ENCODE measurements at places on chromosomes 12 and 14.

DNA sequence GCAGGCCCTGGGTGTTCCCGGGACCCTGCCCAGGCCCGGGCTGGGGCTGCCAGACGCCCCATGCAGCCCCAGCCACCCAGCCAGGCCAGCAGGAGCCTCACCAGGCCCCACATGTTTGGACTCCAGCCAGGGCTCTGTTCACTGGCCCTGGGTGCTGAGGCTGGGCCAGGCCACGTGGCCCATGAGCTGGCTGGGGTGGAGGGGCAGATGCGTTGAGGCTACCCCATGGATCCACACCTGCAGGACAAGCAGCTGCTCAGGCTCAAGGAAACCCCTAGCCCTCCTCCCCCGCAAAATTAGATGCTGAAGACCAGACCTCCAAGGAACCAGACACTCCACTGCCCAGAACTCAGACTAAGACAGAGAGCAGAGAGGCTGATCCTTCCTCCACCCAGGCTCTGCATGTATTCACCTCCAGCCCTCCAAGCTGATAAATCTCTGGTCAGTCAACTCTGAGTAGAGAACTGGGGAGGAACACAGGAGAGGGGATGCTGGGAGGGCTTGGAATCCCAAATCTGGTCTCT is 1.6 kb downstream of the CDH24 start:
- no peak for DNase-seq

- no peak for DNase-seq
Observed at GRCh38 chr12:93552427-93552826, 20.0 kb upstream of the SOCS2 start.

GRCh38 chr12:124512667-124513296 is 54.6 kb downstream of the NCOR2 start:
- peak; percentile 69 for DNase-seq

- no peak for DNase-seq
Observed at GRCh38 chr12:44433659-44434058, 442.5 kb downstream of the NELL2 start.

- no peak for DNase-seq
Observed at GRCh38 chr12:88546853-88547252, 33.4 kb downstream of the KITLG start.

- DNase-seq: no peak
Observed at GRCh38 chr14:50082308-50082742, 34.0 kb downstream of the VCPKMT start.

DNA sequence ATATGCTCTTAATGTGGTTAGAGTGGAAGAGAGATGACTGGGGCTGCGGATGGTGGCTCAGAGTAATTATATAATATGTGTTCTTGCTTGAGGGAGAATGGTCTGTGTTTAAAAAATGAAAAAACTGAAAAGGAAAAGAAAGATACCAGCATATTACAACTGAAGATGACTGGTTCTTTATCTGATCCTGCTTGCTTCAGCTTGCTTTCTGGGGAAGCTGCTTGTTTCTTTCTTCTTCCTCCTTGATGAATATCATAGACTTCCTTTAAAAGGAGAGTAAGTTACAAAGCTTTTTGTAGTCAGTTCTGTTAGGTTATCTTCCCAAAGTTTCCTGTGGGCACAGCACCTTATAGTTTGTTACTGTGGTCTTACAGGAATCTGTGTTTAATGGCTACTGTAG is 210.9 kb downstream of the ERC1 start:
- DNase-seq: no peak

DNA sequence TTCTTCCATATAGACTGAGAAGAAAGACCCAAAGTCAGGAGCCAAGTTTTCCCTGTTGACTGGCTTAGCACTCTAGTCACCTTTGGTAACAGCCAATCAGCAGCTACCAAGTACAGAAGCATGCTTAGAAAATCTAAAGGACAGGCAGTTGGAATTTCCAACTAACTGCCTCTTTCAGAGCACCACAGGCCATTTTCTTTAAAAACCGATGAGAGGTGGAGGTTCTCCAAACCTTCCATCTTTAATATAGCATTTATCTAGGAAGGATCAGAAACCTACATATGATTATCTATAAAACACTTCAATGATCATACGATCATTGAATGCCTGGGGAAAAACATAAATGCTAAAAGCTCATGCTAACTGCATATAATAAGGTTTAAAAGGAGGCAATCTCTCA is at the start of gene CATSPERB:
TSS of gene CATSPERB (minus strand) at position 101 of the 400 bp plus-strand sequence. CDS start 2,607 bp downstream, outside the sequence.
- no peak for DNase-seq

- no peak for DNase-seq
Observed at GRCh38 chr12:124534776-124535740, 32.4 kb downstream of the NCOR2 start.

DNA sequence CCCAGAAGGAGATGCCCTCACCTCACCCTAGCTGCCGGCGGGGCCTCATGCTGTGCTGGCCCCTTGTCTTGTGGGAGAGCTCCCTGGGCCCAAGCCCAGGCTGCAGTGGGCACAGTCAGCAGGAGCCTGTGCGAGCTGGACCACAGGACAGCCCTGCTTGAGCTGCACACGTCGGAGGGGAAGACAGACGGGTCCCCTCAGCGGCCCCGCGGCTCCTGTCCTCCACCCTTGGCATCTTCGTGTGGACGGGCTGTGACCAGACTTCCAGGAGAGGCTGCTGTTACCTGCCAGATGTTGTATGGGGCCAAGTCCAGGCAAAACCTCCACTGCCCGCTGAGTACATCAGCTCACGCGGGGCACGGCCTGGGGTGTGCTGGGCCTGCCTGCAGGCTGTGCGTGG is 9.4 kb upstream of the TEX22 start:
- DNase-seq: no peak

DNA sequence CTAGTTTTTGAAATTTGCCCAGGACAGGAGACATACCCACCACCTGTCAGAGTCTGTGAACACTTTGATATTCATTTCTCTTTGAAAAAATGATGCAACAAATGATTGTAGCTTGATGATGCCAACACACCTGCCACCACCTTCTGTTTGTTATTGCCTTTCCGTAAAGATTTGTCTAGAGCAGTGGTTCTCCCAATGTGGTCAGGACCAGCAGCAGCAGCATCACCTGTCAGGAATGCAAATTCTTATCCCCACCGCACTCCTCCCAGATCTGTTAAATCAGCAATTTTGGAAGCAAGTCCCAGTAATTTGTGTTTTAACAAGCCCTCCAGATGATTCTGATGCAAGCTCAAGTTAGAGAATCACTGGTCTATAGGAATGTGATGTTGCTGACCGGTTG is 9.9 kb downstream of the CCDC175 start:
- no peak for DNase-seq

DNA sequence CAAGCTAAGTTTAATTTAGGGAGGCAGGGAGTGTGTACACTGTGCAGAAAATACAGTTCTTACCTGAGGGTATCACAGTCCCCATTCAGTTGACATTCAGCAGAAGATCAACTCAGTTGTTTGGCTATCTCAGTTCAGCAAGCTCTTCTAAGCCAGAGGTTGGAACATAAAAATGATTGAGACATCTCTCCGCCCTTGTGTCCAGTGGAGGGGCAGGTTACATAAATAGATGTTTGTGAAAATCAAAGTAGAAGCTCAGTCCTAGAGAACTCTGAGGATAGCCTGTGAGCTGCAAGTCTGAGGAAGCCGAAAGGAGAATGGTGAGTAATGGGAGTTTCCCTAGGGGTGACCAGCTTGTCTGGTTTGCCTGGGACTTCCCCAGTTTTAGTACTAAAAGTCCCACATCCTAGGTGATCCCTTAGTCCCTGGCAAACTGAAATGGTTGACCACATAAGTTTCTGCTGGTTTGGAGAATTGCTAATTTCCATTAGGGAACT is 251.4 kb upstream of the ATP2B1 start:
- DNase-seq: no peak

GRCh38 chr12:19148860-19149259 is 19.3 kb downstream of the PLEKHA5 start:
- DNase-seq: no peak

GRCh38 chr14:80845856-80846255 is 95.7 kb downstream of the CEP128 start:
- DNase-seq: no peak

GRCh38 chr12:43578782-43579181 is 26.8 kb upstream of the ADAMTS20 start:
- DNase-seq: no peak

GRCh38 chr14:73146111-73146510 is 9.8 kb downstream of the PSEN1 start:
- no peak for DNase-seq

- no peak for DNase-seq
Observed at GRCh38 chr12:104825408-104825807, 132.7 kb downstream of the SLC41A2 start.

GRCh38 chr14:80996049-80996901 is 40.9 kb downstream of the TSHR start:
- no peak for DNase-seq

- no peak for DNase-seq
Observed at GRCh38 chr12:79435742-79436141, 255.0 kb downstream of the PAWR start.

DNA sequence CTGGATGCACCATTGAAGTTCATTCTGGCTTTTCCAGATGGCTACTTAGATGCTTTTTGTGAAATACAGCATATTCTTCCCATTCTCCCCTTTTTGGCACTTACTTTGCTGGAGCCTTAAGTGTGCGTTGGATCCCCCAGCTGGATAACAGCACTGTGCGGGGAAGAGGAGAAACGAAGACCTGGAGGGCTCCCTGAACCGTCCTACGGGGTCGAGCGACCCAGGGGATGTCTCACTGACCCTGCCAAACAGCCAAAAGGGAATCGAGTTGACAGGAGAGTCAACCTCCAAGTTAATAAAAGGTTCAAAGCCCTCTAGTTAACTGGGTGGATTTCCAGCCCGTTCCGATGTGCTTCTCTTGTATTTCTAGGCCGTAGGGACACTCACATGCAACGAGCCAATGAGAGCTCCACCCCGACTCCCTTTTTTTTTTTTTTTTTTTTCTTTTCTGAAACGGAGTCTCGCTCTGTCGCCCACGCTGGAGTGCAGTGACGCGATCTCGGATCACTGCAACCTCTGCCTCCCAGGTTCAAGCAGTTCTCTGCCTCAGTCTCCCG is 1.0 kb upstream of the CAMKK2 start:
- no peak for DNase-seq
